ENCODE measurements at places on chromosomes 12 and 14. TPM values are rescaled to one million over a fixed set of nuclear protein-coding genes. Genes with fewer than 3 reads are reported as not detected.

GRCh38 chr12:21296751-21297406, 37.8 kb downstream of the SLCO1A2 start:
- DNase-seq = no peak

- DNase-seq = no peak
Measured at GRCh38 chr12:62731055-62731820, 203.7 kb downstream of the PPM1H start.

DNA sequence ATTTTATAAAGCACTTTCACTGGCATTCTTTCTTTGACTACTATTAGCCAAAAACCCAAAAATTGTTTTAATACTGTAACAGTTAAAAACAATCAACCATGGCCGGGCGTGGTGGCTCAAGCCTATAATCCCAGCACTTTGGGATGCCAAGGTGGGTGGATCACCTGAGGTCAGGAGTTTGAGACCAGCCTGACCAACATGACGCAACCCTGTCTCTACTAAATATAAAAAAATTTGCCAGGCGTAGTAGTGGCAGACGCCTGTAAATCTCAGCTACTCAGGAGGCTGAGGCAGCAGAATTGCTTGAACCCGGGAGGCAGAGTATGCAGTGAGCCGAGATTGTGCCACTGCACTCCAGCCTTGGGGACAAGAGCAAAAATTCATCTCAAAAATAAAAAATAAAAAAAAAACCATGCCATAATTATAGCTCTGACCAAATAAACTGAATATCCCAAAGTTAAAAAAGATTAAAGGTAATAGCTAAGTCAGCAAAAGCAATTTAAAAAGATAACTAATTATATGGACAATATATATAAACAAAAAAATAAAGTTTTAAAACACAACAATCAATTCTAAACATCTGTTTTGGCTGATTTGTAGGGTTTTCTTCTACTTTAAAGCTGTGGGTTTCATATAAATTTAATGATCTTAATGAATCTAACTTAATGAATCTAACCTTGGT, 10.0 kb downstream of the SINHCAF start:
- no peak for DNase-seq

- DNase-seq = no peak
Measured at GRCh38 chr12:32644431-32644830, 34.7 kb upstream of the DNM1L start.

Gene DBX2
- polyA plus RNA-seq = not detected

DNA sequence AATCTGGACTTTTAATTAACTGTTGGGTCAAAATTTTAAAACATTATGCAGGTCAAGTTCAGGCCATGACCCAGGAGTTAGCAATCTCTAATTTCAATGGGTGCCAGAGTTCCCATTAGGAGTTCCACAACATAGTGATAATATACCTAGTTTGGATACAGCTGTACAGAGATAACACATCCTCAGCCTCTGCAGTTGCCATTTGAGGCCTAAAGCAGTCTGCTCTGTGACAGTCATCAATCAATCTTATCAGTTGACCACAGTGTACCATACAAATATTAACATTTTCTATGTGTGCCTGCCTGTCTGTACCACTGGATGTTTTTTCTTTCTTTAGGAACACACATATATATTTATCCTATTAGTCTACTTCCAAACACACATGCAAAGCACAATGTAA, 54.0 kb upstream of the BBS10 start:
- no peak for DNase-seq

DNA sequence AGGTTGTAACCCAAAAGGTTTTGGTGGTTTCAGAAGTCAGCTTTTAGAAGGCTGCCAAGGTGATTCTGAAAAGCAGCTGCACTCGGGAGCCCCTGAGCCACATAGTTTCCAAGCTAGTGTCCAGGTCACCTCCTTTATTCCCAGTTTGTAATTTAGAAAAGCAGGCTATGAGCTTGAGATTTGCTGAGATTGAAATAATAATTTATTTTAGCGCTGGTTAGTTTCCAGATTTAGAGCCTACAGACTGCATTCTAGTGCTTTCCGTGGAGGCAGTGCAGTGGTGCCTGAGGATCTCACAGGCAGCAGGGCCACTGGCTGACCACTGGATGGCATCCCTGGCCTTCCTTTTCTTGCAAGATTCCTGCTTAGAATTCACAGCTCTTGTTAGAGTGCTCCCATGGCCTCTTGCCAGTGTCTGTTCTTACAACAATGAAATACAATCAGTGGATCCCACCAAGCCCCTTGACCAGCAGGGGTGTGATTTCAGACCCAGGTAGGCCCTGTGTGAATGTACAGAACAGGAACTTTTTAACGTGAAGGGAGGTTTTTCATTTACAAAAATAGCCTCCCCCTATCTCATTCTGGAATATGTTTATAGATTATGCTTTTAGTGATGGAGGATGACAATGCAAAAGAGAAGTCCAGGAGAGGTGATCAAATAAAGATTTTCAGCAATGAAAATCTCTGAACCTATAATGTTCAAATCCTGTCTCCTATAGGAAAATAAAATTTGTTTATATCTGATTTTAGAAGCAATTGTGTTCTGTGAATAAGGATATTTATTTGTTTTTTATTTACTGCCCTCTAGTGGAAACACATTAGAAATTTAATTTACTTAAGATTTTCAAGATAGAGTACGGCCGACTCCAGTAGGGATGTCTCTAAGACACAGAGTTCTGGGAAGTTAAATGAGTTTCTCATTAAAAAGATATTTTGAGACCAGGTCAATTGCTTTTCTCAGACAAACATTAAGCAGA, 362.1 kb upstream of the STXBP6 start:
- no peak for DNase-seq

GRCh38 chr12:8675591-8676036, 13.0 kb upstream of the MFAP5 start:
- no peak for DNase-seq

GRCh38 chr12:13044002-13044905, at the start of gene FAM234B:
Gene FAM234B, plus strand, starts transcription at chr12:13044381. Its CDS starts 23 bp downstream, at chr12:13044404.
- DNase-seq = peak; percentile 60

Gene ITGB7
- 0.90 TPM for polyA plus RNA-seq

DNA sequence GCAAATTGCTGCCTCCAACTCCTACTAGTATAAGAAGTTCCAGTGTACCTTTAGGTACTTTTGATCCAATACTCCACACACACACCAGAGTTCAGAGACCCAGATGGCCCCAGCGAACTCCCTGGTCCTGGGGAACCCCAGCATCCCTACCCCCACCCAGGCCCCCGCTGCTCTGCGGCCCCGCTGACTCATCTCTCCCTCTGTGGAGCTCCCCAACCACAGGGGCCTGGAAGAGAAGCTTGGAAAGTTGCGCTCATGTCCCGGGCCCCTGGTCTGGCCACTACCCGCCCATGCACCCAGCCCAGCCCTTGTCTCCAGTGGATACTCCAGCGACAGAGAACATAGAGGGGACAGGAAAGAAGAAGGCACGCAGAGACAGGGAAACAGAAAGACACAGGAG, 4.2 kb upstream of the SP7 start:
- DNase-seq = no peak

GRCh38 chr14:100899884-100900771, 3.4 kb downstream of the RTL1 start:
- no peak for DNase-seq

Gene OTX2
- not detected for polyA plus RNA-seq

Gene PTPRR
- 0.24 TPM for polyA plus RNA-seq

- DNase-seq = no peak
Measured at GRCh38 chr14:32572867-32573150, 243.7 kb downstream of the AKAP6 start.

DNA sequence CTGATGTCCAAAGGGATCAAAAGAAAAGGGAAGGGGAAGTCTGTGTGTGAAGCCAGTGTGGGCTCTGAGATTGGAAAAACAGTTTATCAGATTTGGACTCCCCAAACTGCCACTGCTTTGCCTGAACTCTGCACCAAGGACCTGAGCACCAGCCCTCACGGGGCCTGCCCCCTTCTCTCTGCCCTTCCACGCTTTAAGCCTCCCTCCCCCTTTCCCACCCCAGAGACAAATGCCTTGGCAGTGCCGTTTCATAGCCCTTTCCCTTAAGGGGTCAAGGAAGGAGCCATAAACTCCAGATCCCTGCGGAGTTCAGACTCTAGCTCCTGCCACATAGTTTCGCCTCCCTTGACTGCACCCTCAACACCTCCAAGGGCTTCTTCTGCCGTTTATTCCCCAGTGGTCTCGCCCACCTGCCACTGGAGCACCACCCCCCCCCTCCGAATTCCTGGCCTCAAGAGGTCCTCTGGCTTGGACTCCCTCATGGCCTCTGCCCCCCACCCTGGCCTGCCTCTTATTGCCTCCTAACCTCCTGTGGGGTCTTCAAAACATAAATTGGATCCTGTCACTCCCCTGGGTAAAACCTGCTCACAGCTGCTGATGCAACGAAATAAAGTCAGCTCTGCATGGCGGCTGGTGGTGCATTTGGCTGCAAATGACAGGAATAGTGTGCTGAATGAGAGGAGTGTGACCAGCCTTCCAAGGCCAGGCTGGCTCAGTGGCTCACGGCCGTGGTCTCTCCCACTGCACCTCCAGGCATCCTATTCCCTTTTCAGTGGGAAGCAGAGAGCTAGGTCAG, 18.8 kb downstream of the SLC25A29 start:
- DNase-seq = no peak

DNA sequence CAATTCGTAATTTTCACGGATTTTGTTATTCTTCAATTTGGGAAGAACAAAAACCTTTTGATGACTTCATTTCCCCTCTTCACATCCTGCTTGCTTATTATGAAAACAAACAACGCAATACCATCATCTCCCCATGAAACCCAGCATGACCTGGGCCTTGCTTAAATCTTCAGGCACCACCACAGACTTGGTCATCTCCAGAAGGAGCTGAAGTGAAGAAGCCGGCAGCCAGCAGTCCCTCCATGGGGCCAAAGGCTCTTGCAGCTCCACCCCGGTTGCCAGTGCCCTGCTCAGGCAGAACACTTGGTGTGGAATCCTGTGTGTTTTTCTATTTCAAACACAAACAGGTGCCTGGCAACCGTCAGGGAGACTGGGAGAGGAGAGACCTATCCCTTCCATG, 982.9 kb upstream of the TMEM132C start:
- no peak for DNase-seq

Gene RBM25
- 221 TPM for polyA plus RNA-seq

GRCh38 chr14:100815478-100816285, 10.2 kb upstream of the MEG3 start:
- DNase-seq = no peak

Gene SLC2A14
- 0.85 TPM for polyA plus RNA-seq

DNA sequence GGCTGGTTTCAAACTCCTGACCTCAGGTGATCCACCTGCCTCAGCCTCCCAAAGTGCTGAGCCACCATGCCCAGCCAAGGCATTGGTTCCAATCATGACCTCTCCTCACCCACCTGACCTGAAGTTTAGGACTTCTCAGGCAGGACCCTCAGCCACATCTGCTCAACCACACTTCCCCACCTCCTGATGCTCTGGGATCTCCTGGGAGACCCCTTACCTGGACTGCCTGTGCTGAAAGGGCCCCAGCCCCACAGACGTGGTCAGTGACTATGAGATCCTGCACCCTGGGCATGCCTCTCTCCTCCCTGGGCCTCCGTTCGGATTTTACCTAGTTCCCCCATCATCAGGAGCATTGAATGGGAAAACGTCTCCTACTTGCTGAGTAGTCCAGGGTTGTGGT, 18.0 kb downstream of the GSC start:
- no peak for DNase-seq

Gene IL22
- not detected for polyA plus RNA-seq

GRCh38 chr12:19894803-19895202, 455.5 kb downstream of the AEBP2 start:
- no peak for DNase-seq

DNA sequence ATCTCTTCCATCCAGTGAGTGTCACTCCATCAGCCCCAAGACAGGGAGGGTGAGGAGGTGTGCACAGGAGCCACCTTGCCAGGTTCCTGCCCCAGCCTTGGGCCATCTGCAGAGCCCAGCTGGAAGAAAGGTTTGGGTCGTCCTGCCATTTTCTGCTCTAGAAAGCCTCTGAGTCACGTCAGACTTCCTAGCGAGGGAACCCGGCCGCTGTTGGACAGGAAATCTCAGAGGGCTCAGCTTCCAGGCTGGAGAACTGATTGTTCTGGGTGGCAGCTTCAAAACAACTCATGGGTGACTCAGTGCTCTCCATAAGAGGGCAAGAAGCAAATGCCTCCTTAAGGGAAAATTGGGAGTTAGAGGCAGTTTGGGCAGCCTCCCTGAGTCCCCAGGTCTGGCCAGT, 16.6 kb downstream of the HIP1R start:
- DNase-seq = no peak

Gene KITLG
- 38.8 TPM for polyA plus RNA-seq

GRCh38 chr12:56081393-56082347, 1.7 kb downstream of the ERBB3 start:
- no peak for DNase-seq

- DNase-seq = no peak
Measured at GRCh38 chr14:104378698-104379113, 200.9 kb upstream of the C14orf180 start.

DNA sequence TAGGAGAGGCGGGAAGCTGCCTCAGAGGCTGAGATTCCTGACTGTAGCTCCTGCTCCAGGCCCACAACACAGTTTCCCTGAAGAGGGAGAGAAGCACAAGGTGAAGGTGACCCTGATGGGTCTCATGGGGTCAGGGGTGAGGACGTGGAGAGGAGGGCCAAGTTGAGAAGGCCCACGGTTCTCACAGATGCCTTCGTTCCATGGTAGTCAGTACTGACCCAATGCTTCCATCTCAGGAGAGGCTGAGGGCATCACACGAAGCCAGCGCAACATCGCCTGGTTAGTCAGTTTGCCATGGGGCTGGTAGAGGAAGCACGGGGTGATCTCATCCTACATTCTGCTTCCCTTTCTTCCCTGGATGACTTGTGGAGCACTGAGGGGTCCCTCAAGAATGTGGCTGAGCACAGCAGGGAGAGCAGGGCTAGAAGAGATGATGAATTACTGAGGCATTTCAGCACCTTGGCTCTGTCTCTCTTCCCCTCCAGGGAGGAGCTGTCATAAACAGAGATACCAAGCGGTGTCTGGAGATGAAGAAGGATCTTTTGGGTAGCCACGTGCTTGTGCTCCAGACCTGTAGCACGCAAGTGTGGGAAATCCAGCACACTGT, 51.9 kb downstream of the GALNT8 start:
- DNase-seq = no peak

Gene DNAI7
- 8.0 TPM for polyA plus RNA-seq

DNA sequence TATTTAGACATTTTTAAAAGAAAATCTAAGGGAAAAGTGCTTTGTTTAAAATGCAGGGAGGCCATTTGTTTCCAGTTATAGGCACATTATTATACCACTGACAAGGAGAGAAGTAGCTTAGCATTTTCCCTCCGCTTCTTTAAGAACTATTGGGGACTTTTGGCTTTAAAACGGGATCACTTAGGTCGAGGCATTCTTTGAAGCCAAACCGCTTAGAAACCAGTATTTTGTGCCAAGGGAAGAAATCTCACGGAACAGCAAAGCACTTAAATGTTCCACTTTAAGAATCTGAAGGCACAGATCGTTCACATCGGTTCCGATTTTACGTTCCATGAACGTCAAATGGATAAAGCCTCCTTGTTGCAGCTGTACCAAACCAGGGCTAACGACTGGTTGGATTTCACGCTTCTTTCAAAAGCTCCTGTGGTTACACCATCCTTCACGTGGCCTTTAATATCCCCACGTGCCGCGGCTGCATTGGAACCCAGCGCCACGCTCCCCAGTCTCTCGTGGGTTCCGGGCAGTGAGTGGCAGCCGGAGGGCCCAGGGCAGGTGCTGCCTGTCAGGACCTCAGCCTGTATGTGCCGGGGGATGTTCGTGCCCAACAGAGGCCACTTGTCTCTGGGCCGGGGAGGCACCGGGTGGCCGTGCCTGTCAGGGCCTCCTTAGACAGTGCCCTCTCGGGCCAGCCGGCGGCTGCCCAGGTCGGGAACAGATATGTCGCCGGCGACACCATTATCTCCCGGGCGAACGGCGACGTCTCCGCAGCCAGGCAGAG, 195.4 kb downstream of the KIF26A start:
- DNase-seq = peak; percentile 70
